Activated CD4-positive, alpha-beta T cell treated with anti-CD3 and anti-CD28 coated beads, Interleukin-2, amount 10 ng/mL, durations not matched to agents 24 days and 14 days (primary cell): ENCODE measurements at places on chromosomes 6 and 20. TPM values are rescaled to one million over a fixed set of nuclear protein-coding genes. Genes with fewer than 3 reads are reported as not detected.

- no peak overlapping the region for H3K4me3 ChIP-seq
- peaks cover 20% of the 10 kb centered on the region for H3K4me1 ChIP-seq
- H3K27me3 ChIP-seq: no peaks in the 10 kb centered on the region
- no peak overlapping the region for H3K27ac ChIP-seq
Observed at GRCh38 chr6:30047220-30047619, 13.8 kb upstream of the POLR1H start.

- H3K27ac ChIP-seq: no peak overlapping the region
- H3K27me3 ChIP-seq: no peaks in the 10 kb centered on the region
- DNase-seq: no peak
Observed at GRCh38 chr6:8672882-8673281, 237.5 kb upstream of the SLC35B3 start.

CLIC5 gene
- total RNA-seq: 1.1 and 2.0 TPM in 2 replicates

FAM210B gene
- 5.5 and 6.0 TPM in 2 replicates for total RNA-seq

DNA sequence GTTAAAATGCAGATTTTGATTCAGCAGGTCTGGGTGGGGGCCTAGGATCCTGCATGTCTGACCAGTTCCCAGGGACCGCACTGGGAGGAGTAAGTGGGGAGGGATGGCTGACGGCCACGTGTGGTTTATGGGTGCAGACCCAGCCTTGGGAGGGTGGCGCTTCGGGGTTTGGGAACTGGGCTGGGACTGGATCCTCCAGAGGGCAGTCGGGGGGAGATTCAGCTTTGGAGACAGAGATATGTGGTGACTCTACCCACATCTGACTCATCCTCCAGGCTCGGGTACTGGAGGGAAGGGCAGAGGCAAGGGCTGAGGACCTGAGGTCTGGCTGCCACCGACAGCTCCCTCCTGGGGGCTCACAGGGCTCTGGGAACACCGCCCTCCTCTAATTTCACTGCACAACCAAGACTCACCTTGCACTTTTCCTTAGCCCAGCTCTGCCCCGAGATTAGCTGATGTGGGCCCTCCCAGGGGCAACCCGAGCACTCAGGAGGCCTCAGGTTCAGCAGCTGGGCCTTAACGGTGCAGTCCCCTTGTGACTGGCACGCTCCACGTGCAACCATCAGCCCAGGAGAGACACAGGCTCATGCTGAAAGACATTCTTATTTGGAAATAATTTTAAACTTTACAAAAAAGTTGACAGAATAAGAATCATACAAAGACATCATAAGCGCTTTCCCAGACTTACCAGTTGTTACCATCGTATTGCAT is 172.8 kb upstream of the PMEPA1 start:
- peaks cover 9% of the 10 kb centered on the region for H3K27me3 ChIP-seq
- DNase-seq: no peak
- no peak overlapping the region for H3K27ac ChIP-seq
- H3K4me1 ChIP-seq: no peaks in the 10 kb centered on the region
- H3K36me3 ChIP-seq: no peaks in the 10 kb centered on the region

TMEM30A gene
- total RNA-seq: 57.0 and 60.5 TPM in 2 replicates

KCNQ2 gene
- total RNA-seq: 0.26 TPM in 1 of 2 replicates, not detected in the other

CD40 gene
- total RNA-seq: 2.5 and 2.7 TPM in 2 replicates

TMX4 gene
- total RNA-seq: 27.2 and 32.5 TPM in 2 replicates

DNA sequence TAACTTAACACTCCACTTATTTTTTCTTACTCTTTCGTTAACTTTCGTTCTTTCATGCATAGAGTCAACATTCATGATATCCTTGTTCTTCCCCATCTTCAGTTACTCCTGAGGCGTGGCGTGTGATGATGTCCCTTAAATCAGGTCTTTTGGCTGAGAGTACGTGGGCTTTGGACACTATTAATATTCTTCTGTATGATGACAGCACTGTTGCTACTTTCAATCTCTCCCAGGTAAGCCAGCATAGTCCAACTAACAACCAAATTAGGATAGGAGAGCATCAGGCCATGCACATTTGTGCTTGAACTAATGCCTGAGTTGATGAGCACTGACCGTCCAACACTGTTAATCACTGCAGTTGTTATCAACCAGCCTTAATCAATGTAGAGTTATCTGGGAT is 119.6 kb downstream of the TMEM242 start:
- H3K27me3 ChIP-seq: no peaks in the 10 kb centered on the region
- no peak for DNase-seq
- H3K4me1 ChIP-seq: no peaks in the 10 kb centered on the region
- peaks cover 42% of the 10 kb centered on the region for H3K36me3 ChIP-seq
- no peak overlapping the region for H3K4me3 ChIP-seq

DNA sequence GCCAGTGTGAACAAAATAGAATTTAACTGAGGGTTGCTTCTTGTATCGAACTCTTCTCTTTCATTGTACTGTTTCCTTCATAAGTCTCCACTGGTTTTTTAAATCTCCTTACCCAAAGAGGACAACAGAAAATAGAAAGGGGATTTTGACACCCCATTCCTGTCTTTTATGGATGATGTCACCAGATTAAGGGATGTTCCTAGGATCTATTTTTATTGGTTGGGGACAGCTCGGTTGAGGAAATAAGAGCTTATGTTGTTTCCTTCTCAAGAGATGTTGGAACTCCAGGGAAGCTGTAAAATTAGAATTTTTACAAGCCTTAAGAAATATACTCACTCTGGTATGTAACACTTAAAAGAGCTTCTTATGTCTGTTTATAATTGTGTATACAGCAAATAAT is 171.5 kb downstream of the PHF3 start:
- H3K4me3 ChIP-seq: no peak overlapping the region
- H3K27ac ChIP-seq: no peak overlapping the region
- H3K36me3 ChIP-seq: no peaks in the 10 kb centered on the region
- no peaks in the 10 kb centered on the region for H3K27me3 ChIP-seq
- DNase-seq: no peak

PTGIS gene
- total RNA-seq: 51.7 and 57.6 TPM in 2 replicates

DNA sequence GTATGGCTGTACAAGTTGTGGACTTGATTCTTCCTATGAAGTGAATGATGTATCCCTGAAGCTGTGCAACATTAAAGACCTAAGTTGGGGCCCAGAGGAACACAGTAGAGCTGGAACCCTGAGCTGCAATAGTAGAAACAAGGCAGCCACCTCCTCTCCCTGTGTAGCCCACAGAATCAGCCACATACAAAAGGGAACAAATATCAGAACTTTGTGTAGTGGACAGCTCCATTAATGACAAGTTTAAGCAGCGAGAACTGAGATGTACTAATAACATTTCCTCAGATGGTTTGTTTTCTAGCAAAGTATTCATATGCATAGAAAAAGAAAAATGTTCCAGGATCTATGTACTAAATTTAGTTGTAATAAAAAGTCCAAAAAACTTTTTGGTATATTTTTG is 19.2 kb downstream of the PHACTR1 start:
- no peaks in the 10 kb centered on the region for H3K36me3 ChIP-seq
- H3K27ac ChIP-seq: no peak overlapping the region
- no peak for DNase-seq

- H3K36me3 ChIP-seq: no peaks in the 10 kb centered on the region
- DNase-seq: no peak
- H3K27ac ChIP-seq: no peak overlapping the region
- H3K4me3 ChIP-seq: no peak overlapping the region
Observed at GRCh38 chr20:6558341-6558740, 209.1 kb upstream of the BMP2 start.

GRCh38 chr6:134882426-134883038 is 67.4 kb downstream of the ALDH8A1 start:
- peaks cover 23% of the 10 kb centered on the region for H3K27me3 ChIP-seq
- H3K36me3 ChIP-seq: no peaks in the 10 kb centered on the region
- no peak overlapping the region for H3K4me3 ChIP-seq
- H3K27ac ChIP-seq: no peak overlapping the region
- no peaks in the 10 kb centered on the region for H3K4me1 ChIP-seq
